ENCODE measurements at places on chromosomes 6 and 20.

DNA sequence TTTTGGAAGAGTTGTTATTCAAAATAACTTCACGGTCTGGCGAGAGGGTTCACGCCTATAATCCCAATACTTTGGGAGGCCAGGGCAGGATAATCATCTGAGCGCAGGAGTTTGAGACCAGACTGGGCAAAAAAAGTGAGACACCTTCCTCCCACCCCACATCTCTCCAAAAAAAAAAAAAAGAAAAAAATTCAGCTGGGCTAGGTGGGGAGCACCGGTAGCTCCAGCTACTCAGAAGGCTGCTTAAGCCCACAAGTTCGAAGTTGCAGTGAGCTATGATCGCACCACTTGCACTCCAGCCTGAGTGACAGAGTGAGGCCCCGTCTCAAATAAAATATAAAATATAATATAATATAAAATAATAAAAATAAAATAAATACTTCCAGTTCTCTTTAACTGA lies 10.4 kb downstream of the OR2B2 start:
- DNase-seq, result no peak

GRCh38 chr20:59429396-59429795 lies 129.0 kb downstream of the EDN3 start:
- no peak for DNase-seq

- no peak for DNase-seq
Observed at GRCh38 chr6:164142322-164142721, 727.8 kb downstream of the QKI start.

- DNase-seq, result no peak
Observed at GRCh38 chr6:119902681-119903080, 553.1 kb upstream of the MAN1A1 start.

- no peak for DNase-seq
Observed at GRCh38 chr6:121897337-121897760, 461.9 kb downstream of the GJA1 start.

DNA sequence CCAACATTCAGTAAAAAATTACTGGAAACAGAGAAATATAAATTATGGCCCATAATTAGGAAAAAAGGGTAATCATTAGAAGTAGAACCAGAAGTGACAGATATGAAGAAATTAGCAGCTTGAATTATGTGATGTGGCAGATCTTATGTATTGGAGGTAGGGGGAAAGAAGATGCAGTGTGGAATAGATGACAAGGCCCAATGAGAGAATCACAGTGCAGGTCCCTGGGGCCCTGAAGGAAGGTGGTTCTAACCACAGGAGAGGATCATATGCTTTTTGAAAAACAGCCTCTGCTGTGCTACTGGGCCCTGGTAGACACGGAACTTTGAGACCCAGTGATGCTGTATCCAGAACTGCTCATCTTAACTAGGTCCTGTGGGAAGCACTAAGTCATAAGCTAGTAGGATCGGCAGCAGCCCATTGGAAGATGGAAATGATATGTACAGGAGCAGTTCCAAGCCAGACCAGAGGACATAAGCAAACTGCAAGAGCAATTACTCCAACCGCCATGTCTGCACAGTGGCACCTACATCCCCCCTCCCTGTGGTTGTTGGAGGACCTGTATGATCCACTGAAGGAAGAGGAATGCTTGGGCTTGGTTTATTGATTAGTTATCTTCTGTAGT lies 14.2 kb downstream of the HEBP2 start:
- DNase-seq, result no peak

- DNase-seq, result no peak
Observed at GRCh38 chr20:14067603-14068002, 72.3 kb downstream of the MACROD2 start.

DNA sequence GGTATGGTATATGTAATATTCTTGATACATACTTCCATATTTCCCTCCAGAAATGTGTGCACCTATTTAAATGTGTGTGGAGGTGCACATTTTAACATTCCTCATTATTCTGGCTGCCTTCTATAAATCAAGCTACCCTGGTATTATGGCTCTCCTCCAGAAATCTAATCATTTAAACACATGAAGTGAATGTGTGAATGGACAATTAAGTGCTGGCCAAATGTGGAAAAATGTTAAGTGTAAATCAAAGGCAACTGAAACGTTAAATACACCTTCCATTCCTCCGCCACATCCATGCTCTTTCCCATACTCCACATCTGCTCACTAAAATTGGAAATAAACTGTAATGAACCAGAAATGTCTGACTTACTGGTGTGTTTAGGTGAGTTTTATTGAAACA lies 24.9 kb upstream of the ESR1 start:
- DNase-seq, result no peak

DNA sequence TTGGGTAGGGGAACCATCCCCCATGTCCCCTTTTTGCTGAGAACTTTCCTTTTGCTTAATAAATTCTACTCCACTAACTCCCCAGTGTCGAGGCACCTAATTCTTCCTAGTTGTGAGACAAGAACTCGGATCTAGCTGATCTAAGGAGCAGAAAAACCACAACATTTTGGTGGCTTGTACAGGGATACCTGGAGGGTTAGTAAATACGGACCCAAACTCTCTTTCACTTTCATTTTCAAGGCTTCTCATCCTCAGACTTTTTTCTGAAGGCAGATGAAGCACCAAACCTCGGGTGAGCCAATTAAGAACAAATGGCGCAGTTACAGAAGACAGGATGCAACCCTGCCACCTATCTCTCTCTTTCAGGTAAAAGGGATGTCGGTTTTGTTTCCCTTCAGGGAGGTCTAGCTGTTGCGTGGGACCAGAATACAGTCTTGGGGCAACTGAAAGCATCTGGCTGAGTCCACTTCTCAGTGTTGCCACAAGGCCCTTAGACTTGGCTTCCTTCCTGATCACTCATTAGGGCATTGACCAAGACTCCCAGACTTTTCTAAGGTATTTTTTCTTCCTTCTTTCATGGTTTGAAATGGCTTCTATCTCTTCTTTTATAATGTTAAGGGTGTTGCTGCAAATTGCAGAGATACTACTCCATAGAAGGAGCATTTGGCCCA lies 11.1 kb upstream of the HTR1B start:
- DNase-seq, result no peak

DNA sequence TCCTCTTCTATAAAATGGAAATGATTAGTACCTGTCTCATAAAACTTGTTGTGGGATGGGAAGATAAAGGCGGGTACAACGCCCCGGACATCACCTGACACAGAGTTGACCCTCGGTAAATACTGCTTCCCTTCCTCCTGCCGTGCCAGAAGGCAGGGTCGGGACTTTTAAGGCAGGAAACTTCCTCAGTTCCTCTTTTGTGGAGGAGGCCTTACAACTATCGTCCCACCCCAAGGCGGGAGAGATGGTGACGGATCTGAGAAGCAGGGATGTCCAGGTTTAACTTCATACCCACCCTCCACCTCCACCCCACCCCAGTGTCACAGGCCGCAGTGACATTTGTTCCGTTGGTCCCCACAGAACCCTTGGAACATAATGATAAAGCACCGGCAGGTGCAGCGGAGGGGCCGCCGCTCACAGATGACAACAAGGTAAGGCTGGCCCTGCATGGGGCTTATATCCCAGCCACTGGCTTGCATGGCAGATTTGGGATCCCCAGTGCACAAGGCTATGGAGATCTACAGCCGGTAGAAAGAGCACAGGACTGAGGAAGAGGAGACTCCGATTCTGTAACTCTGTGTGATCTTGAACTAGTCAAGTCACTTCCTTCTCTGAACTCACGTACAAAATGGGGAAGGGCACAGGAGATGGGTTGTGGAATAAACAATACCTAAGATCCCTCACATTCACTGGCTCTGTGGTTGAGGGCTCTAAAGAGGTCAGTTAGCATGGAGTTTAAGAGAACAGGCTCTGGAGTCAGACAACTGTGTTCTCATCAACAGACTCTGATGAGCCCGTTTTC lies 764 bp downstream of the DNTTIP1 start:
- DNase-seq, result no peak

DNA sequence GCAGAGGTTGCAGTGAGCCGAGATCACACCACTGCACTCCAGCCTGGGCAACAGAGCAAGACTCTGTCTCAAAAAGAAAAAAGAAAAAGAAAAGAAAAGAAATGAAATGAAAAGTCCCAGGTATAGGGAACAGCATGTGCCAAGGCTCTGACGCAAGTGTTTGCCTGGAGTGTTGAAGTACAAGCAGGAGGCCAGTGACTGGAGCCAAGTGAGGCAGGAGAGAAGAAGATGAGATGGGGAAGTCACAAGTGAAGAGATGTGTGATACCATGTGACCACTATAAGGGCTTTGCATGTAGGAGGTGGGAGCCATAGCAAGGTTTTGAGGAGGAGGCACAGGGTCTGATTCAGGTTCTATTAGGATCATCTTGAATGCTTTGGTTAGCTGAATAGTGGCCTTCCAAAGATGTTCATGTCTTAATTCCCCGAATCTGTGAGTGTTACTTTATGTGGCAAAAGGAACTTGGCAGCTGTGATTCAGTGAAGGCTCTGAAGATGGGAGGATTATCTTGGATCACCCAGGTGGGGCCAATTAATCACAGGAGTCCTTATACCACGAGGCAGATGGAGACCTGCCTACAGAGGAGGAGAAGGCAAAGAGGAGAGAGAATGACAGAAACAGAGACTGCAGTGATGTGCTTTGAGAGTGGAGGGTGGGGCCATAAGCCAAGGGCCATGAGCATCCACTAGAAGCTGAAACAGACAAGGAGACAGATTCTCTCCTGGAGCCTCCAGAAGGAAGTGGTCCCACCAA lies 91.1 kb upstream of the PTPN1 start:
- DNase-seq, result no peak

DNA sequence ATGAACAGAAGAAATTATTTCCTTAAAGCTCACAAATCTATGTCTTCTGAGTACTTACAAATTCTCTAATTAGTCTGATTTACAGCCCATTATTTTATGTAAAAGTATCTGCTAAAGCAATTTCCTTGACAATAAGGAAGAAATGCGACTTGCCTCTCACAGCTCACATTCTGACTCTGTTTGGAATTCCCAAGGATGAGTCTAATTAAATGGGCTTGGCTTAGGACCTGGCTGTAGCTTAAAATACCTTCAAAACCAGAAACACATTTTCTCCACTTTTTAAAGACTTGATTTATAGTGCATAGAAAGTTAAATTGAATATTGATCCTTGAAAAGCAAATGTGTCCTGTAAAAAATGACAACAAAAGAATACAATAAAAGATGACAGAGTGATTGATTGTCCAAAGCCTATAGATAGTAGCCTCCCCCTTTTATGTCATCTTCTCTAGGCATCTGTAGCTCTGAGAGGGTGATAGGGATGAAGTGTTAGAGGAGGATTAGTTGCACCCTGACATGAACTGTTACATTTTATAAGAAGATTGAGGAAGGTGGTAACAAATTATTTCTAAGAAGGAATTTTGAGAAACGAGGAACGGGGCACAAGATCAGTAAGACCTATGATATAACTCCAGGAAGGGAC lies 118.9 kb downstream of the MACROD2 start:
- DNase-seq, result no peak

DNA sequence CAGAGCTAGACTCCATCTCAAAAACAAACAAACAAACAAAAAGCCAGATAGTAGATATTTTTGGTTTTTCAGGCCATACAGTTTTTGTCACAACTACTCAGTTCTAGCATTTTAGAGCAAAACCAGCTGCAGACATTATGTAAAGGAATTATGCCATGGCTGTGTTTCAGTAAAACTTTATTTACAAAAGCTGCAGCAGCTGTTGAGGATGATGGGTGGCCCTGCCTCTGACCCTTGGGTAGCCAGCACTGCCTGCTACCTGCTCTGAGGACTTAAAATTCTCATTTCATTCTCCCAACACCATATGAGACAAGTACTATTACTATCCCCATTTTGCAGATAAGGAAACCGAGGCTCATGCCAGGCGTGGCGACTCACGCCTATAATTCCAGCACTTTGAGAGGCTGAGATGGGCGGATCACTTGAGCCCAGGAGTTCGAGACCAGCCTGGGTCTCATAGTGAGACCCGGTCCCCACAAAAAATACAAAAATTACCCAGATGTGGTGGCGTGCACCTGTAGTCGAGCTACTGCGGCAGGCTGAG lies 56.3 kb downstream of the RIPOR3 start:
- DNase-seq, result no peak

DNA sequence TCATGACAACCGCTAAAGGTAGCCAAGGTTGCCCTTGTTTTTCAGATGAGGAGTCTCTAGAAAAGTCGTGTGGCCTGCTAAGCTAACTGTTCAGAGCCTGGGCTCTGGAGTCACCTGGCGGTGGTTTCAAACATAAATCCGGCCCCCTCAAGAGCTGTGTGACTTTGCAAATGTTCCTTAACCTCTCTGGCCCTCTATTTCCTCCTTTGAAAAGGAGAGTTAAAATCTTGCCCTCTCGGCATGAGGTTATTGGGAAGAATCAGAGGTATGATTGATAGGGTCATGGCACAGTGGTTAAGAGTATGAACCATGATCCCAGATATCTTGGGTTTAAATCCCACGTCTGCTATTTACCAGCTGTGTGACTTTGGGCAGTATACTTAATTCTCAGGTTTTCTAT lies 5.6 kb upstream of the LBP start:
- DNase-seq, result no peak

DNA sequence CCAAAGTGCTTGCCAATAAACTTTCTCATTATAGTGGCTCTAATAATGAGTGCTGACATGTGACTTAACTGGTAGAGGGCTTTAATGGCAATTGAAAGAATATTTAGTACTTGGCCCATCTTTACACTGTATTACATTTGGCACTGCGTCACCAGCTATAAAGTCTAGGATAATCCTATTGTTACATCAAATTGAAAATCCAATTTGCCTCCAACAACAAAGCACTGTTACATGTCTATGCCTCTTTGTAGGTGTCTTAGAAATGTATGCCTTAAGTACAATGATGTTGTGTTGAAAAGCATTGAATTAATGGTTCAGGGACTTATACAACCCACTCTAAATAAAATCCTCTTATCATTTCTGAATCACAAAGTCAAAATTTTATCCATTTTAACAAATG lies 420.4 kb upstream of the JAG1 start:
- DNase-seq, result no peak

GRCh38 chr6:112659912-112660311 lies 312.8 kb downstream of the RFPL4B start:
- DNase-seq, result no peak

DNA sequence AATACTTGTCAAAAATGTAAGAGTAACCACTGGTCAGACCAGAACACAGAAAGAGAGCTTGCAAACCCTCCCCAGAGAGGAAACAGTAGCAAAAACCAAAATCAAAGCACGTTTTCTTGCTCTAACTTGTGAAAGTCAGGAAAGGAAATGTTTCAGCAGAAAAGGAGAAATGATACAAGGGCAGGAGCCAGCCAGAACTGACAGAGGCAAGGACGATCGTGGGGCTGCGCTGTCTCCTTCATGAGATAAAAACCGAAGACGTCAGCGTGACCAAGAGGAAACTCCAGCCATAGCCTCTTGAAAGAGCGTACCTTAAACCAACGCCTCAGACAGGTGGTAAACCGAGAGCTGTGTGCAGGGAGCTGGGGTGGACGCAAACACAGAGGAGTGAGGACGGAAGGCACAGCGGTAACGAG lies 27.5 kb downstream of the LAMA5 start:
- DNase-seq, result no peak

GRCh38 chr6:132404736-132405135 lies 3.5 kb upstream of the MOXD1 start:
- DNase-seq, result no peak

GRCh38 chr6:39610221-39610620 lies 115.0 kb downstream of the KIF6 start:
- DNase-seq, result no peak

GRCh38 chr6:71454056-71454455 lies 165.4 kb downstream of the OGFRL1 start:
- no peak for DNase-seq

GRCh38 chr20:54212226-54212625 lies 4.3 kb downstream of the PFDN4 start:
- no peak for DNase-seq

- no peak for DNase-seq
Observed at GRCh38 chr20:20872428-20872827, 160.0 kb upstream of the RALGAPA2 start.

- no peak for DNase-seq
Observed at GRCh38 chr20:40718214-40718977, 29.4 kb upstream of the MAFB start.
